RCC 7860 (cell line): ENCODE measurements at places on chromosomes 7 and 10.

DNA sequence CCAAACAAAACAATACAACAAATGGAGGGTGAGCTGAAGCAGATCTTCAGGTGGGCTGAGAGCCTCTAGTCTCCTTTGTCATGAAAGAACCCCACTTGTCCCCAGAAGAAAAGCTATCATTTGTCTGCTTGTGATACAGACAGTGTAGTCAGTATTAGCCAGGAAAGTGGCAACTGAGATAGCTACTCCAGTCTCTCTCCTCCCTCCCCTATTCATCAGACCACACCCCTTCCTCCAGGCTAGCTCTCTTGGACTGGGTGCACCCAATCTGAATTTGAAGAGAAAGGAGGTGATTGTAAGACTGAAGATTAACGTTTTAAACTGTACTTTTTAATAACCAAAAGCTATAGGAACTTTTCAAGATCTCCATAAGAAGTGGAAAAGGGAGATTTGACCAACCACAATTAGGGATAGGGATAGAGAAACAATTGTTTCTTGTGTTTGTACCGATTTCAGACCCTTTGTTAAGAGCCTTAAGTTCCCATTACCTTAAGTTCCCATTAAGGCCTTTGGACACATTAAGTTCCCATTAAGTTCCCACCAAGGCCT is 14.1 kb downstream of the BMPR1A start:
- DNase-seq = no peak

DNA sequence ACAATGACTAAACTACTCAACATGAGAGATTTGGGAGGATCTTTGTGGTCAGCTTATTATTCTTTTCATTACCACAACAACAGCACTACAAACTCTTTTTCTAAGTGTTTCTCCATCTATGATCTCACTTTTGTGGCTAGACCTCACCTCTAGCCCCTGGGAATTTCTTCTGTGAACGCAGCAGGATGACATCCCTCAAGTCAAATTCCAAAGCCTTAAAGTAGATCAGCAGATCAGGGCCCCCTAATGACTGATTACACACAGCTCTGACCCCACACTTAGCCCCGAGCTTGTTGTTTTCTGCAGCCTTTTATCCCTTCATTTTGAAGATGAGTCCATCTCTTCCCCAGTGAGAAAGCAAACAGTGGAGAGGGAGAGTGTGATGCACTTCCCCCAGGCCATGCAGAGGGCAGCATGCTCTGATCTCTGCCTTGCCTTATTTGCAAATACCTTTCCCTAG is 27.3 kb downstream of the TFAM start:
- peak; percentile 88 for DNase-seq

- DNase-seq = no peak
Measured at GRCh38 chr10:114870486-114870885, 48.9 kb downstream of the FHIP2A start.

GRCh38 chr10:59885430-59886134 is 20.8 kb downstream of the CCDC6 start:
- no peak for DNase-seq

DNA sequence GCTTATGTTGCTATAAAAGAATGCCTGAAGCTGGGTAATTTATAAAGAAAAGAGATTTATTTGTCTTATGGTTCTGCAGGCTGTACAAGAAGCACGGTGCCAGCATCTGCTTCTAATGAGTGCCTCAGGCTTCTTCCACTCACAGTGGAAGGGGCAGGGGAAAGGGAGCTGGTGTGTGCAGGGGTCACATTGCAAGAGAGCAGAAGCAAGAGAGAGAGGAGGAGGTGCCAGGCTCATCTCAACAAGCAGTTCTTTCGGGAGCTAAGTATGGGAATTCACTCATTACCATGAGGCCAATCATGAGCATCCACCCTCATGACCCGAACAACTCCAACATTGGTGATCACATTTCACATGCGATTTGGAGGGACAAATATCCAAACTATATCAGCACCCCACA is 17.2 kb upstream of the SLK start:
- no peak for DNase-seq

DNA sequence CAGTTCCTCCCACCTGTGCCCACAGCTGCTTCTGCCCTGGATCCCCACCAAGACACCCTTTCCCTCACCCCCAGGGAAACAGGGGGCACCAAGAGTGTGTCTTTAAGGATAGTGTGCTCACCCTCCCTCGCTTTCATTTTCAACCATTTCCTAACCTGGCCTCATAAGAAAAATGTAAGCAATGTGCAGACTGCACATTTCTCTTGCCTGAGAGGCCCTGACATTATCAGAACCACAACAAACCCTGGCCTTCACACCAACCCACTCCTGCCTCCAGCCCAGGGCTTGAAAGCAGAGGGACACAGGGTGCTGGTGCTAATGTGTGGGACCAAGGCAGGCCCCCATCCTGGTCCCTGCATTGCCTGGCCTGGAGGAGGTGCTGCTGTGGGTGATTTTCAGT is 11.0 kb upstream of the IMPDH1 start:
- DNase-seq = no peak

DNA sequence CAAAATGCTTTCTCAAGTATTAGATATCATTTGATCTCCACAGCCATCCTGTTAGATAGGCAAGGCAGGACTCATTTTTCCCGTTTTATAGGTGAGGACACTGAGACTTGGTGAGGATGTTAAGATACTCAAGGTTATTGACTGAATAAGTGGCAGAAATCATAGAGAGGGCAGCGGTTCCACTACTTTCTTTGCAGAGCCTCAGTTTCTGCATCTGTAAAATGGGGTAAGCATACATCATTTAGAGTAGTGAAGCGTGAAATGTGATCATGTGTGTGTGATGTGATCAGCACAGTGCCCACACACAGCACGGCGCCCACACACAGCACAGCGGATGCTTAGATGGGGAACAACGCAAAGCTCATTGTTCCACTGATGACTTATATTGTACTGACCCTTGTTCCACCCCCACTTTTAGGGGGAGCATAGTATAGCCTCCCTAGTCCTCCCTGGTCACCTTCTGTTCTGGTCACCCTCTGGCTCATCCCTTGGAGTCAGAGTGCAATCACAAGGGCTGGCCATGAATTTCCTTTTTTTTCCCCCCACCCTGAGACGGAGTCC is 10.5 kb downstream of the UBTD1 start:
- no peak for DNase-seq

- DNase-seq = peak; percentile 31
Measured at GRCh38 chr10:3068201-3068967, 1.0 kb downstream of the PFKP start.

GRCh38 chr7:141541375-141541774 is 9.8 kb upstream of the AGK start:
- DNase-seq = no peak

DNA sequence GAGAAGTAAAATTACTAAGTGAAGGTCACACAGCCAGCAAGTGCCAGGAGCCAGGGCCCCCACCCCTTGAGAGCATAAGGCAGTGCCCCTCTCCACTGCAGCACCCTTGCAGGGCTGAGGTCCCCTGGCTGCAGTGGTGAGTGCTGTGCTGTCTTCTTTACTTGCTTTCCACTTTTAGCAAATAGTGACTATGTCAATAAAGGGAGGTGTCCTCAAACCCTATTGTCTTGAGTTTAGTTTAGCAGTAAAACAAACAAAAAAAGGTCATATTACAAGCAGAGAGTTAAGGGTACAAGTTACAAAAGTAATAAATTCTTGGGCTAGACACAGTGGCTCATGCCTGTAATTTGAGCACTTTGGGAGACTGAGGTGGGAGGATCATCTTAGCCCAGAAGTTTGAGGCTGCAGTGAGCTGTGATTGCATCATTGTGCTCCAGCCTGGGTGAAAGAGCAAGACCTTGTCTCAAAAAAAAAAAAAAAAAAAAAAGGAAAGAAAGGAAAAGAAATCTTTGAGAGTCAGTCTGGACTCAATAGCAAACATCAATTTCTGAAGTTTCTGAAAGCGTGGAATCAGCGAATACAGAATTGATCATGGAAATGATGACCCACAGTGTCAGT is 39.0 kb upstream of the KIF5B start:
- DNase-seq = no peak

GRCh38 chr7:64619705-64620104 is 46.2 kb upstream of the ZNF107 start:
- no peak for DNase-seq

GRCh38 chr7:133345690-133346421 is 93.0 kb downstream of the EXOC4 start:
- DNase-seq = no peak

DNA sequence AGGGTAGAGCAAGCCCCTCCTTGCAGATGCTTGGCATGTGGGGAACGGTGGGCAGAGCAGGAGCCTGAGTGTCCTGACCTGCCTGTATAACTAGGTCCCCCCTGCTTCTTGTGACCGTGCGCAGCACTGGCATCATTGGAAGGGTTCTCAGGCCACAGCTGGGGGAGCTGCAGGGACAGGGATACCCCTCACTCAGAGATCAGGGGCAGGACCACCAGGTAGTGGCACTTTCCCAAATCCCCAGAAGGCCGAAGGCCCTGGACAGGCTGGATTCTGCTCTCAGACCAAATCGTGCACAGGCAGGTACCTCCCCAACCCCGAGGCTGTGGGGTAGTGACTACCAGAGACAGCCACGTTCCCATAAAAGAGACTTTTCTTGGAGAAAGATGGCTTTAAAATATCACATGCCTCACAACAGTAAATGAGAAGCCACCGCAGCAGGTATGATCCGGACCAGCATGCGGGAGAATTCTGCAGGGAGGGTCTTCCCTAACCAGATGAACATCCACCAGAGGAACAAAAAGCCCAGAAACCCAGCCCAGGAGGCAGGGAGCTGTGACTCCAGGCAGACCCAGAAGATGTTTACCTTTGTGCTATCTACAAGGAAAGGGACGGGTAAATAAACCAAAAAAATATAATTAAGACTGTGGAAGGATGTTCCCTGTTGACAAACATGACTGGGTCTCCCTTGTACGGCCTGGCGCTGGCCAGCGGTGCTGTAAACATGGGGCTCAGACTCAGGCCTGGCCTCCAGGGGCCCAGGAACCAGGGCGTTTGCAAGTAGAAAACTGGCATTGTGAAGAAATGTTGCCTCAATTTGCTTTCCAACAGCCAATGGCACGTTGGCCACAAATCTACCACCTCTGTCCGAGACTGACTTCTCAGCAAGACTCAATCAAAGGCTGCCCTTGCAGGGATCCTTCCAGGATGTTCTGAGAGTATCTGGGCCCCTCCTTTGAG is 180.0 kb downstream of the TNS3 start:
- no peak for DNase-seq

DNA sequence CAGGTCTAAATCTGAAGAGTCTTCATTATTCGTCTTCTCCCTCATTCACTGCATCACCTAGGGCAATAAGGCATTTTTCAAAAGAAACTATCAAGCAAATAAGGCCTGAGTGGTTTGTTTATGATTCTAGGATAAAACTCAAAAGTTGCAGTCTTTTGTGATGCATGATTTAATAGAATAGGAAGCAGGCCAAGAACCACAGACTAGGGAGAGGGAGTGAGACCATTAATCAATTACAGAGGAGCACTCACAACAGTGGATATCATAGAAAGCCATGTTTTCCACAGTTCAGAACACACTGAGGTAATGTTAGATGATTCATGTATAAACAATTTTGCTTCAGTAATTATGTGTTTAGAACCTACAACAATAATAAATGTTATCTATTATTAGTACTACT is 87.8 kb upstream of the LRRTM3 start:
- peak; percentile 90 for DNase-seq

DNA sequence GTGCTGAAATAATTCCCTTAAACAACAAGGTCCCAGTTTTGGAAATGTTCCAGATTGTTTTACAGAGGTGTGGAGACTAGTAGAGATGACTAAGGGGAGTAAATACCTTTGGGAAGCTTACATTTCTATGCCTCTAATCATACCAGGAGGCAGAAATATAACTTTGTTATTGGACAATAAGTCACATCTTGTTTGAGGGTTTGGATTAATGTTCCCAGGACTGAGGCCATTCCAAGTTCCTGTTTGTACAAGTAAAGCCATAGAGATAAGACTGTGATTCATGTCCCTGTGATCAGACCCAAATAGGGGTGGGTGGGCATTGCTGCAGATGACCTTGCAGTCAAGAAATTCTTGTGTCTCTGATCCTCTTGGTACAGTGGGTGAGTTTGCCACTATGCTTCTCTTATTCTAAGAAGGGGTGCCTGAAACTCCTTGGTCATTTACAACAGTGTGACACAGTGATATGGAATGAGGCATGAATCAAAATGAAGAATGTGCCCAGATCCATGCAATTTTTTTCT is 508.3 kb downstream of the SORCS3 start:
- peak; percentile 91 for DNase-seq

- DNase-seq = no peak
Measured at GRCh38 chr7:51070151-51070550, 246.5 kb downstream of the COBL start.

- no peak for DNase-seq
Measured at GRCh38 chr7:149715476-149715875, 57.9 kb downstream of the ZNF467 start.

GRCh38 chr7:116235380-116235779 is 25.0 kb downstream of the TES start:
- DNase-seq = no peak

DNA sequence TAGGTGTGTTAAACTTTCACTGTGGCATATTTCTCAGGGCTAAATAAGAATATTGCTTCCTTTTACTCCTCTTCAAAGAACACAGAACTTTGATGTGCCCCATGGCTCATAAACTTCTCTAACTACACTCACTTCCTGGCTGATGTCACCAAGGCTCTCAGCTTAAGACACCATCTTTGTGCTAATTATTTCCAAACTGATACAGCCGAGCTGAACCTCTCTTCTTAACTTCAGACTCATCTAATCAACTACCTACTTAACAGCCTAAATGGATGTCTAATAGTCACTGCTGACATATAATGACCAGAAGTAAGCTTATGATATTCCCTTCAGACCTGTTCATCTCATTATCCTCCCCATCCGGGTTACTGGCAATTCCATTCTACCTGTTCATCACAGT is 3.6 kb downstream of the C10orf67 start:
- DNase-seq = peak; percentile 56

DNA sequence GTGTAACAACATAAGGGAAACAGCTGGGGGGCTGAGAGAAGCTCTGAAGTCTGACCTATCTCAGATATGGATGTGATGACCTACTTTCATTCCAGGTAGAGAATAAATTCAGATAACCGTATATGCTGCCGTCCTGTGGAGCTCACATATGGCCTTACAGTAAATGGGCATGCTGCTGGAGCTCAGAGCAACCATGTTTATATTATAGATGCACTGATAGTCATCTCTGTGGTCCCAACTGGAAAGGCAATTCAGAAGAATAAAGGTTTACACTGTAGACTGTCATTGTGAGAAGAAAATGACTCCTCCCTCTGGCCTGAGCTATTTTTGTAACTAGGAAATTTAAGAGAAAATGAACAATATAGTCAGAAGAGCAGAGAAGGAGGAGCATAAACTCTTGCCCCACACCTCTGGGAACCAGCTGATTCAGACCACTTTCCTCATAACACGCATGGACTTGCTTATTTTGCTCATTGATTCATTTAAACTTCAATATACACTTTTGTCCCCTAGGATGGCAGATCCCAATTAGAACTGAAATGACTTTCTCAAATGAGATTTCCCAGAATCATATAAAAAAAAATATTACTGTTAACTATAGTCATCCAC is 69.9 kb upstream of the NXPH1 start:
- DNase-seq = no peak
